ENCODE measurements at places on chromosomes 5 and 9.

- DNase-seq: no peak
These were observed 49.1 kb downstream of the IPPK start for GRCh38 chr9:92620845-92621244.

DNA sequence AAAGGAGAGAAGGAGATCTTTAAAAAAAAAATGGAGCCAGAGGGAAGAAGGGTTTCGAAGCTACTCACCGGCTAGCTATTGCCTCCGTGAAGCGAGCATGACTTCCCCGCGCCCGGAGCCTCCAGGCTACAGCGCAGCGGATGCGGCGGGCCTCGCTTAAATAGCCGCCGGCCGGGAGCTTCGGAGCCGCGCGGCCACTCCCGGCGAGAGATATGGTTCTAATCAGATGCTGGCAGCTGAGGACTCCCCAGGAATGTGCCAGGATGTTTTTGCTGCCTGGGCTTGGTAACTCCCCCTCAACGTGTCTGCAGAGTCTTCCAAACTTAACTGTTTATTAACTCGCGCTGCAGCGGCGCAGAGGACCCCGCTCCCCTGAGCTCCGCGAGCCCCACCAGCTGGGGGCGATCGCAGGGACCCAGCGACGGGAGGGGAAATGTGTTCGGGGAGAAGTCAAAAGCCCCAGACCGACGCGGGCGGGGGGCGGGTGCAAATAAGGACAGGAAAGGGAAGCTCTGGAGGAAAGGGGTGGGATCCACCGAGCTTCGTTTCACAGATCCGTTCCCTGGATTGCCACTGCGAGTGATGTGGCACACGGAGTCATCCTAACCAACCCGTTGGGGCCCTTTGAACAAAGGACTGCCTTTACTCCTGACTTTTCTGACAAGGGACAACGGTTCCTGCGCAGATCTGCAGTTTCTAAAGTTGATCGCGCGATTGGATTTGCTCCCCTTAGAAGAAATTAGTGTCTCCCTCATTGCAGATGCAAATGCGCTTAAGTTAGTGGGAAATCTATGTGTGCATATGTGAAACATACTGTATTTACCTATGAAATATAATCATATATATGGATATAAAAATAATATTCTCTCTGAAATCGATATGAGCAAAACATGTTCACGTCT, at the start of gene DAB2:
DAB2 (minus strand) TSS at position 245 of the 902 bp plus-strand sequence. CDS start 30,660 bp downstream, outside the sequence.
- peak; percentile 86 for DNase-seq

GRCh38 chr5:56585999-56586691, 229.2 kb upstream of the MAP3K1 start:
- no peak for DNase-seq

GRCh38 chr5:10753178-10753577, 7.9 kb downstream of the DAP start:
- no peak for DNase-seq

- DNase-seq: no peak
These were observed 32.7 kb upstream of the COL15A1 start for GRCh38 chr9:98911042-98911441.

GRCh38 chr5:157818368-157818767, 40.6 kb downstream of the CLINT1 start:
- no peak for DNase-seq

DNA sequence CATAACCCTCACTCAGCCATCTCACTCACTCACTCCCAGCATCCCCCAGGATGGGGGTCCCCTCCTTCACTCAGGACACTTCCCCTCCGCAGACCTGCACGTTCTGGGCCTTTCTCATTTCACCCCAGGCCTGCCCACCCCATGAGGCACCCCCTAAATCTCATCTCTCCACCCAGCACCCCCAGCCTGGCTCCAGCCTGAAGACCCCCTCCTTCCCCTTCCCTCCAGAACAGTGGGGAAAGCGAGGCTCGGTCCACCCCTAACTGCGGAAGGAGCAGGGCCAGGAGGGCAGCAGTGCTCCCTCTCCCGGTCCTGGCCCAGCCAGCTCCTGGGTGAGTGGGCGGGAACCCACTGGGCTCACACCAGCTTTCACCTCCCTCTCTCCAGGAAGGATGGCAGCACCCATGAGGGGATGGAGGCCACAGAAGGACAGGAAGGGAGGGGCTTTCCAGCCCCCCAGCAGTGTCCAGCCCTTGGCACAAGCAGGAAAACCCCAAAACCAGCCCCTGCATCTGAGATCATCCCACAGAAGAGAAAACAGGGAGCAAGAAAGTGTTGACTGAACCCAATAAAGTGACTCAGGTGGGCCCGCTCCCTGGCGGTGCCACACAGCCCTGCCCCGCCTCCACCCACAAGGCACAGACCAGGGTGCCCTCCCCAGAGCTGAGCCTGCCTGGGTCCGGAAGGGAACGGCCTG, 55.0 kb downstream of the LRSAM1 start:
- no peak for DNase-seq

DNA sequence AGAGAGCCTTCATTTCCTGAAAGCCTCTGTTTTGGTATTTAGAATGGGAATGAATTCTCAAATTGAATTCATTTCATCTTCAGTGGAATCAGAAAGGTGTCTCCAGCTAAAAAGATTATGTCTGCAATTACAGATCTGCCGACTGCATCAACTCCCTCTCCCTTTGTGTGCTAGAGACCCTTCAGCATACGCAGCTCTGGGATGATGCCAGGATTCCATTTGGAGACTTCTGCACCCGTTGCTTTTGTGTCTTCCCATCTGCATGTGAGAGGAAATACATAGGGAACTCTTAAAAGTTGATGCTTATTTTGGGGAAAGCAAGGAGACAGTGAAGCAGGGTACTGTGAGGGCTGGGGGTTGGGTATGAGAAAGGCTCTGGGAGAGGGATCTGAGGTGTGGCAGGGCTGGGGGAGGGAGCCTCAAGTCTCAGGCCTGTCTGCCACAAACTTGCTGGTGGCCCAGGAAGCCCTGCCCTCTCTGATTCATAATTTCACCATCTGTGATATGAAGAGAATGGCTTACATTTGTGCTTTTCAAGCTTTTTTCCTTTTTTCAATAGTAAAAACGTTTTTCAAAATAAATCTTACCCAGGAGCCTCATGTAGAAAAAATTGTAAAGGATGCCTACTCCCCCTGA, 89.7 kb upstream of the SAP30L start:
- DNase-seq: no peak

- DNase-seq: no peak
These were observed at the start of gene PCDHGA12 for GRCh38 chr5:141430332-141431113. TSS of gene PCDHGA12 (plus strand) at chr5:141430507. CDS start at chr5:141430760, 253 bp downstream.

- no peak for DNase-seq
These were observed 339.7 kb downstream of the NTRK2 start for GRCh38 chr9:85009251-85009650.

DNA sequence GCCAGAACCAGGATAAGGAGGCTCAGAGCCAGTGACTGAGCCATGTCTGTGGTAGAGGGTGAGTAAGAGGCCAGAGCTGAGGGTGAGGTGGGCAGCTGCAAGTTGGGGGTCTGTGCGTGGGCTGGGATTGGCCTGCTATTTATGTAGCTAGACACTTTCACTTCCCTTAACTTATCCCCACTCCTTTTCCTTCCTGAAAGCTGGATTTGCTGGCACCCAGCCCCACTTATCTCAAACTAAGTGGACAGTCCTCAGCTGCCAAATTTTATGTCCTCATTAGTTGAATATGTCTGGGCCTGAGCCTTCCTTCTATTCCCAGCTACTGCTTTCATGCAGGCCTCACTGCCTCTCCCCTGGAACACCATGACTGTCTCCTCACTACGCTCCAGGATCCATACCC, at the start of gene CCL21:
CCL21 (minus strand) TSS at position 114 of the 400 bp plus-strand sequence; CDS start at position 44, 70 bp downstream.
- no peak for DNase-seq

DNA sequence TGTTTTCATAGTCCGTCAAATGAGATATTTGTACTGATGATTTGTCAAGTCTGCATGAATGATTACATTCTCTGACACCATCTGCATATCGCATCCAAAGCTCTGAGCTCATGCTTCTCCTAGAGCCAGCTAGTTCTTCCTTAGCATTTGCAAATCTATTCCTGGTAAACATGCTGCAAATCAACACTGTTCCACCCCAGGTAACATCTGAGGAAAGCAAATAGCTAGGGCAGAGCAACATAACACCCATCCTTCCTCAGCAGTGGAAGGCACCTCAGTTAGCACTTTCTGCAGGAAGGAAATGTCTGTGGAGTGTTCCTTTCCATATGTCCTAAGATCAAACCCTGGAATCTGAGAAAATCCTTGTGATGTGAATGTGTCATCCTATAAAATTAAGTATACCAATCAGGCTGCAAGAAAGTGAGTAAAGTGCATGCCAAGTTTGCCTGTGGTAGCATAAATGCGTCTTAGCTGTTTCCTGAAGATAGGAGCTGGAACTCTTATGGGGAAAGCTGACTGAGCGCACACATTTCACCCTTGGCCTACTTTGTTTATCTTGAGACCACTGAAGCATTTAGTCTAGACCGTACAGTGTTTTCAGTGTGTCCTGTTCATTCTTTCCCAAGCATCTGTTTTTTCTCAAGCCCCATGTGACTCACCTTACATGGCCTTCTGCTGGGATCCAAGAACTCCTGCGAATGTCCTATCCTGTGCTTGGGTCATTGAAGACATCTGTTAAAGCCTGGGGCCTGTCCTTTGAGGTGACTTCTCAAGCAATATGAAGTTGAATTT, 50.9 kb upstream of the STARD4 start:
- DNase-seq: no peak

- no peak for DNase-seq
These were observed 11.5 kb downstream of the HMGCS1 start for GRCh38 chr5:43301653-43302091.

DNA sequence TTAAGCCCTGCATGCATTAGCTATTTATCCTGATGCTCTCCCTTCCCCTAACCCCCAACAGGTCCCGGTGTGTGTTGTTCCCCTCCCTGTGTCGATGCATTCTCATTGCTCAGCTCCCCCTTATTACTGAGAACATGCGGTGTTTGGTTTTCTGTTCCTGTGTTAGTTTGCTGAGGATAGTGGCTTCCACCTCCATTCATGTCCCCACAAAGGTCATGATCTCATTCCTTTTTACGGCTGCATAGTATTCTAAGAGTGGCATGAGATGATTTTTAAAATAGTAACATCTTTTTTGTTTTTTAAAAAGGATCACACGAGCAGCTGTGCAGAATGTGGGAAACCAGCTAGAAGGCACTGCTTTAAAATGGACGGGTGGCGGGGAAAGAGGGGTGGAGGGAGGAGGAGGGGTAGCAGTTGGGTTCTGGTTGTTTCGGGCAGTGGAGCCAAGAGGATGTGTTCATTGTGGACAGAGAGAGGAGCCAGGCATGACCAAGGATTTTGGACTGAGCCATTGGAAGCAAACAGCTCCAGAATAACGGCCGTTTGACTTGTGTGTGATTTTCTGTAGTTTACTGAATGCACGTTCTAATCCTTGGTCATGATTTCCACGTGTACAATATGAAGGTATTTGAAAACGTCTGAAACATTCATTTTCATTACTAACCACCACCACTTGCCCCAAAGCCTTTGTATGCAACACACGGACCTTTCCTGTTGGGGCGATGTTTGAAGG, 1.7 kb upstream of the TENT4A start:
- DNase-seq: peak; percentile 14

DNA sequence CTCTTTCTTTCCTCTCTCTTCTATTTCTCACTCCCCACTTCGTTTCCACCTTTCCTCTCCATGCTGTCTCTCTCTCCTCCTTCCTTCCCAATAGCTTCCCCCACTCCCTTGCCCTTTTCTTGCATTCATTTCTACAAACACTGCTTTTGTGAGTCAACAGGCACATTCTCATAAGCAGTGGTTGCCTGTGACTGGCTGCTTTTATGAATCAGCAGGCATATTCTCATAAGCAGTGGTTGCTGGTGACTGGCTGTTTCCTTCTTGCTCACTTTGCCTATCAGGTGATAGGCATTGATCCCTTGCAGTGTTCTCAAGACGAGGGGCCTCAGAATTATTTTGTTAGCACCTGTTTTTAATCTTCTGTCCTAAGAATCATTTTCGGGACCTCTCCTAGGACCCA, 116.1 kb upstream of the ACTBL2 start:
- no peak for DNase-seq

DNA sequence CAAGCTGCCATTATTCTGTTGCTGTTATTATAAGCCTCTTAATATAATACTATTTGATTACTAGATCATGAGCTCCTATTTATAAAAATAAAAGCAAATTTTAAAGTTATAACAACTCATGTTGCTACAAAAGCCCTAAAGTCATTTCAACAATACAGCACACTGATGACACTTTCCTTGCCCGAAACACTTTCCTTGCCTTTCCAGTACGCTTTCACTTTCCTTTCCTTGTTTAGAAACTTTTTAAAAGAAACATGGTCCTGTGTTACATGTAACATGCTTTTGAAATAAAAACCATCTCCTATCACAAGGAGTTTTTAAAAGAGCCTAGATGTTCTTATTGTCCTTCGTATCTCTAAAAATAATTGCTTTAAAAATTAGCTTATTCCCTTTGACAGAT, 688.4 kb downstream of the PTPRD start:
- DNase-seq: peak; percentile 9

GRCh38 chr9:31355965-31356364, 1028.5 kb upstream of the ACO1 start:
- DNase-seq: no peak

GRCh38 chr5:150618163-150618562, 22.3 kb upstream of the SYNPO start:
- no peak for DNase-seq

DNA sequence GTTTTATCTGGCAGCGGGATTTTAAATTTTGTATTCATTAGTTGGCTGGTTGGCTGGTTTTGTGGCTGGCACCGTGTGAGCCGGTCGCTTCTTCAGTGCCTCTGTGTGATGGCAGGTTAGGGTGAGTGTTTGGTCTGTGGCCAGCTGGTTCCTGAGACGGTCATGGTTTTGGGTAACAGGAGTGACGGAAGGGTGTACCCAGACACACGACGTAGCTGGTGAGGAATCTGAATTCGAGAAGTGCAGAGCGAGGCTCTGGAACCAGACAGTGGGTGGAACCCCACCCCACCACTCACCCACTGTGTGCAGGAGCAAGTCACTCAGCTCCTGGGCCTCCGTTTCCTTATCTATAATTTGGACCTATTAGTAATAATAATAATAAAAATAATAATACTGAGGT, 2.7 kb downstream of the BTNL9 start:
- no peak for DNase-seq

DNA sequence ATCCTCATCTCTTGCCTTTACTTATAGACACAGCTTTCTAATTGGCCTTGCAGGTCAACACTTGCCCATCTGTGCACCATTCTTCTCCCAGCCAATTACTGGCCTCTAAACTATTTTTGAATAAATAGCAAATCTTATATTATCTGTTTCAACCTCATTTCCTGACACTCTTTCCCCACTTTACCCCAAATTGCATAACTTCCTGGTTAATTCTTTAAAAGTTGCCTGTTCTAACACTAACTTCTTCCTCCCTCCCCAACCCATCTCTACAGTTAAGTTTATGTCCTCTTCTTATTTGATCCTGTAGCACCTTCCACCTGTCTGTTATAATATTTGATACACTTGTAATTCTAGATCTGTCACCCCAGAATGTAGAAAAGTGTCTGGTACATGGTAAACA, 372.1 kb downstream of the PDE4D start:
- peak; percentile 83 for DNase-seq
